Activated naive CD4-positive, alpha-beta T cell (primary cell): ENCODE measurements at places on chromosomes 3 and 15.

DNA sequence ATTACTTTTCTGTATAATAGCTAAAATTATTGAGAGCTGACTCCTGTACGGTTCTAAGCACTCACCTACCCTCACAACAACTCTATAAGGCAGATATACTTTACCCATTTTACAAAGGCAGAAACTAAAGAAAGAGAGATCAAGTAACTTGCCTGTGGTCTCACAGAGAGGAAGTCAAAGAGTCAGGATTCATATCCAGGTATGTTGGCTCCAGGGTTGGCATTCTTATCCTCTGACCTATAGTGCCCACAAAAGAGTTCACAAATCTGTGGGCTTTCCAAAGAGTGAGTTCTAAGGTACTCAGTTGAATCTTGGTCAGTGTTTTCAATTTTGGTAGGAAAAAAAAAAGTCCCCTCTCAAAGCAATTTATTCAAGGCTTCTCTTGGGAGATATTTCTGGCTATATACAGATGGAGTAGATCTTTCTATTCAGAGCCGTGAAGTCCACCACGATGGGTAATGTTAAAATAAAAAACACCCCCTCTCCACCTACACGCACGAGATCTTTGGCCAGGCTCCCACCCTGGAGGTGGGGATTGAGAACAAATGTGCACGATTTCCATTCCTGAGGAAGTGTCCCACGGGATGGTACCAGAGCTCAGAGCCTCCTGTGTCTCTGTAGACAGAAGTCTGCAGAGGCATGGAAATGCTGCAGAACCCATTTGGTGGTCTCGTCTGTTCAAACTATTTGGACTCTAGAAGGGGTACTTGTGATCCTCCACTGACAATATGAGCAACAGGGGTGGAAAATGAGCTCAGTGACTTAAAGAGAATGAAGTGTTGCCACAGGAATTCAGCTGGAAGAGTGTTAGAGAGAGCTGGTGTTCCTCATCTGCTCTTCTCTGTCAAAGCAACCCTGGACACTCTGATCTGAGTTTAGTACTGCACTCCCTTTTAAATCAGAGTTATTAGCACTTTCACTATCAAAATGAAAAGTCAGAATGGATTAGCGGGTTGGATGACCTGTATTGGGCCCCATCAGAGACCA lies 212.1 kb upstream of the EIF1B start:
- DNase-seq = no peak

DNA sequence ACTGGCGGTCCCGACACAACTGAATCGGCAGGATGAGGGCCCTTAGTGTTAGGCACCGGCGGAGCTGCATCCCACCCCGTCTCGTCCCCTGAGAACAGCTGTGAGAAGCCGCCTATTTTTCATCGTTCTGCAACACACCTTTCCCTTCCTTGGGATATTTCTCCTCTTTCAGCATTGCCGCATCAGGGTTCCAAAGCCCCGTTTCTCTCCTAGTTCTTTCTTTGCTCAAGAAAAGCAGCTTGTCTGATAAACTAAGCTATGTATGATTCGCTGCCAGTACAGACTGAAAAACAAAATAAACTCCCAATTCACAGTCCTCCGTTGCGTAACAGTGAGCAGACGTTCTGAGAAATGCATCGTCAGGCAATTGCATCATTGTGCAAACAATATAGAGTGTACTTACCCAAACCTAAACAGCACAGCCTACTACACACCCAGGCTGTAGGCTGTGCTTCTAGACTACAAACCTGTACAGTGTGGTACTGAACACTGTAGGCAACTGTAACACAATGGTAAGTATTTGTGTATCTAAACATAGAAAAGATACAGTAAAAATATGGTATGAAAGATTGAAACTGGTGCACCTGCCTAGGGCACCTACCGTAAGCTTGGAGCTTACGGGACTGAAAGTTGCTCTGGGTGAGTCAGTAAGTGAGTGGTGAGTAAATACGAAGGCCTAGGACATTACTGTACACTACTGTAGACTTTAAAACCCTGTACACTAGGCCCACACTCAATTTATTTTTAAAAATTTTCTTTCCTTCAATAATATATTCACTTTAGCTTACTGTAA lies 8.9 kb upstream of the ADAMTS17 start:
- no peak for DNase-seq

- DNase-seq = no peak
These were observed 2.0 kb upstream of the BAHD1 start for GRCh38 chr15:40438712-40439111.

DNA sequence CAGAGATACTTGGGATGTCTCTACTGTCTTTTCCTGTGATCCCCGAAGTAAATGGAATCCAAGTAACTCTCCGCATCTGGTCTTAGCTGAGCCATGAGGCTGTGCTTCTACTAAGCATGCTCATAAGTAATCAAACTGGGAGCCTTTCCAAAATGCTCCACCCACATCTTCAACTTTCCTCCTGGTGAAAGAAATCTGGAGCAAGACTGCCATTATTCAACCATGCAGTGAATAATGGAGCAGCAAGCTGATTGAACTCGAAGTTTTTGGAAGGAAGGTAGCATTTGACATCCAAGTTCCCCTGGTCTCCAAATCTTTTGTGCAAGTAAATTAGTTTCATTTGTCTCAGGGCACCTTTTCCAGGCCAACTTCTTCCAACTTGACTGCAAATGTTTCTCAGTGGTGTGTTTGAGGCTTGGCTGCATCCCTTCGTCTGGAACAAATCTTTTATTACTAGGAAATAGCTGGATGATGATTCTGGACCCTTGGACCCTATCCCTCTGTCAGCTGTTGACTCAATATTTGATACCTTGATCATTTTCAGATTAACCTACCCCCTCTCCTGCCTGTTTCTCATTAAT lies 19.4 kb downstream of the GXYLT2 start:
- DNase-seq = no peak

DNA sequence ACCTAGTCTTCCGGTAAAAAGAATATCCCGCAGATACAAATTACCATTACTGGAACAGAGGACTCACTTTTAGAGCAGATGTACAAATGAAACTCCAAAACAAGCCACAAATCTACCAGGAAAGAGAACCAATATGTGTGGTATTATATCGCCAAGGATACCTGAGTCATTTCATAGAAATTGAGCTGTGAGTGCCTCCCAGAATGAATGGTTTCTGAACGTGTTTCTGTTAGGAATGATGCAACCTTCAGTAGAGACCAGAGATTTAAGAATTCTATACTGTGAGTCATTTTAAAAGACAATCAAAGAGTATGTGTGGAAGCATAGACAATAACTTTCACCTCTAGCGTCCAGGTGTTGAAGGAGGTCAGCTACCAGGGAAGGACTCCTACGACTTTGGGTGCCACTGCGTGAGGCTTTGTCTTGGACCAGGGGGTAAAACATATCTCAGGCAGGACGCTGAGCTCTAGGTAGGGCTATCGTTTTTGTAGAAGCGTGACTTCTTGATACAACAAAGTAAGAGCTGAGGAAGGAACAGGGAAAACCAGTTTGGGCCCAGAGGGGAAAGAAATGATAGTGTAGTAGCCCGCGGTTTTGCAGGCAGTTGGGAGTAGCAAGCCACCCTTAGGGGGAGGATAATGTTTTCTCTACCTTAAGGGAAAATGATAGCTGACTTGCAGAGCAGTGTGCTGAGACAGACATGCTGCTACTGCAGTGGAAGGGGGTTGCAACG lies 210.4 kb downstream of the TP63 start:
- DNase-seq = no peak

- DNase-seq = peak; percentile 27
These were observed at the start of gene TMOD2 for GRCh38 chr15:51750792-51751696. TSS of gene TMOD2 (plus strand) at chr15:51751597. CDS start at chr15:51766442, 14,845 bp downstream.

DNA sequence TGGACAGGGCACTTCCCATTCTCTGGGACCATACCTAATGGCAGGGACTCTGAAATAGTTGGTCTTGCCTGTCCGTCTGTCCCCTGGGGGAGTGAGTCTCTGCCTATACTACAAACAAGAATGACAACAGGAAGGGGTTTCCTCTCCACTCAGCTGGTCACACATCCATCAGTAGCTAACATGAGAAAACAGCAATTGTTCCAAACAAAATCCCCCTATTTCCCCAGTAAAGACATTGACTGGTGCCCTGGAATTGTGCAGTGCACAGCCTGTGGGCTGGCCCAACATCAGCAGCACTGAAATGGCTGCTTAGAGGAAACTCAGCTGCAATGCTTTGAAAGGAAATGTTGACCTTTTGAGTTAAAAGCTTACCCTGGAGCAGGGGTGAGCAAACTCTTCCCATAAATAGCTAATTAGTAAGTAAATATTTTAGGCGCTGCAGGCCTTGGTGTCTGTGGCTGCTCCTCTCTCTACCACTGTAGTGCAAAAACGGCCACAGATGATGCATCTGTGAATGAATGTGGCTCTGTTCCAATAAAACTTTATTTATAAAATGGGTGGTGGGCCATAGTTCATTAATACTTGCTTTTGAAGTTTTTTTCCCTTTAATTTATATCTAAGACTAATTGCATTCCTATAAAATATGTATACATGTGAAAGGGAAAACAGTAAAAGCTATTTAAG lies 174.3 kb downstream of the KLF13 start:
- DNase-seq = no peak

- no peak for DNase-seq
These were observed 46.7 kb upstream of the CCDC50 start for GRCh38 chr3:191282251-191283185.

DNA sequence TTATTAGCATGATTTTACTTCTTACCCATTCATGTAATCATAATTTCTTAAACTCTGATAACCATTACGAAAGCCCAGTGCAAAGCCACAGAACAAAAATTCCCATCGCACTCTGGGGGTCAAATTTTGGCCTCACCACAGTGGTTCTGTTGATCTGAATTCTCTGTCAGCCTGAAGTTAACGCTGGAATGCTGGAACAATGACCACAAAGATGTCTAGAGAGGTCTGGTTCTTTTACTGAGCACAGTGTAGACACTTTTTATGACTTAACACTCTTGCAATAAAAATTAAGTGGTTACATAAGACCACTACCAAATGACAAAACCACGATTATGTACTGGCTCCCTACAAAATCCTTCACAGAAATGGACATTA lies 94.7 kb downstream of the PDZRN3 start:
- DNase-seq = no peak

GRCh38 chr3:106628407-106628806 lies 748.8 kb upstream of the CCDC54 start:
- no peak for DNase-seq

DNA sequence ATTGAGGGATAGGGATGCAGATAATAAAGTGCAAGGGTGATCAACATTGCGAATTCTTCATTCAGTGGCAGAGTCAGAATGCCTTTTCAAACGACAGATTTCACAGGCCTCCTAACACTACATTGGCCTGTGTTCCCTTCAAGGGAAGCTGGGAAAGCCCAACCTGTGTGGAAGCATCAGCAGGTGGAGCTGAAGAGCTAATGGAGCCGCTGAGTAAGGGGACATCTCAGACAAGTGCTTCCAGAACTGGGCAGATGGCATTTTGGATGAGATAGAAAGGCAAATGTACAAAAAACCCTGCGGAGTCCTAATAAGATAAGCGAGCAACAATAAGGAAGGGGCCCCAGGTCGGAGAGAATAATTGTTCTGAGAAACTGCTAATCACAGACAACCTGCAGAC lies 8.5 kb upstream of the SLC24A5 start:
- DNase-seq = no peak

GRCh38 chr15:77305953-77306352 lies 114.0 kb downstream of the PEAK1 start:
- no peak for DNase-seq

DNA sequence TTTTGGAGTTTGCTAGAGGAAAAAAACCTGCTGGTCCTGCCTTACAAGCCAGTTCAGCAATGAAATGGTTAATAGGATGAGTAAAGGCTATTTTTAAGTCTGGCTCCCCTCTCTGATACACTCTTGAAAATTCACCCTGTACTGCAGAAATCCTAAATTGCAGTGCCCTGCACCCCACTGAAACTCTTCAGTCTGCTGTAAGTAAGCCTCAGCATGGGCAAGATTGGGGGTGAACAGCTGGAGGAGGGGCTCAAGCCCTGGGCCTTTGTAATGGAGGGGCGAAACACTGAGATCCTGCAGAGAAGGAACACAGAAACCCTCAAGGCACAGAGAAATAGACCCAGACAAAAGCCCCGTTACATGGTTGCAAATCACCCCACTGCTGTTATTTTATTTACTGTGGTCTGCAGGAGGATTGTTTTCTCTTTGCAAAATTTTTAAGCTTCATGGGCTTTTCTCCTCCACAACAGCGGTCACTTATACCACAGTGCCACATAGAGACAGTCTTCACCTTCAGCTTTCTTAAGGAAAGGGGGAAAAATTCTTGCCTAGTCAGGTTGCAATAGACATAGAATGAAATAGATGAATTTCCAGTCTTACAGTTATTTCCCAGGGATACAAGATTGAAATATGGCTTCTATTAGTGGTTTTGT lies 45.0 kb downstream of the SOX2 start:
- no peak for DNase-seq

DNA sequence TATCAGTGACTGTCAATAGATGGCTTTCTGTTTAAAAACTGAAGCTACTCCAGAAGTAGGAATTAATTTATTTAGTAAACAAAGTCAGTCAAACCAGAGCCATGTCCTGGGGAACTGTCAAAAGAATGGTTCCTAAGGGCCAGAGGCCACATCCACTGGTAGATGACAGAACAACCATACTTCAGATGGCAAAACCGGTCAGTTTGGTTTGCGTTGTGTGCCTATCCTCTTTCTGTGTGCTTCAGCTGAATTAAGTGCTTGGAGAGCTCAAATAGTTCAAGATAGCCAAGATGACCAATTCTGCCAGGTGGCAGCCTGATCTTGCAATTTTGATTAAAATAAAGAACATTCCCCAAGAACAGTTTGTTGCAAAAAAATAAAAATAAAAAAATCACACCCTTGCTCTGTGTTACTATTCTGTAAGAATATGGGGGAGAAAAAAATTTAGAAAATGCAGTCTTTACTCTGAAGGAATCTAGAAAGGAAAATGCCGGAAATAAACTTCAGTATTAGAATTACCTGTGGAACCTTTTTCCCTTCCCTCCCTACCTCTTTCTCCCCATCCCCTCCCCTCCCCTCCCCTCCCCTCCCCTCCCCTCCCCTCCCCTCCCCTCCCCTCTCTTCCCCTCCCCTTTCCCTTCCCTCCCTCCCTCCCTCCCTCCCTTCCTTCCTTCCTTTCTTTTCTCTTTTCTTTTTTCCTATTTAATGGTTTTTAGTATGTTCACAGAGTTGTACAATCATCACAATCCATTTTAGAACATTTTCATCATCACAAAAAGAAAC lies 2.5 kb downstream of the MAP3K13 start:
- DNase-seq = no peak

GRCh38 chr3:22685597-22685996 lies 517.5 kb upstream of the UBE2E2 start:
- DNase-seq = no peak

DNA sequence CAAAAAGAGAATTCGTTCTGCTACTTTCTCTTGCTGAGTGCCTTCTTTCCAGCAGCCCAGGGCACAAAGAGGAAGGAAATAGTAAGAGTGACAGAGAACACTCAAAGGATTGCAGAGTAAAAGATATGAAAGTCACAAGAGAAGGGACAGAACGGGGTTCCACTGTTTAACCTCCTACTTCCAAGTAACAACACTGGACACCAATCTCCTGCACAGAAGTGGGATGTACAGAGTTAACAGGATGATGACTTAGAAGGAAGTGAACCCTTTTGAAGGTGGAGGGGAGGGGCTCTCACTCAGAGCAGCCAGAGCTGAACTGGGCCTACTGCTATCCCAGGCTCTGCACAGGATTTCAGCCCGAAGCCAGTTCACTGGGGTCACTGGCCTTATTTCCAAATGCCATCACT lies 130.1 kb upstream of the PRICKLE2 start:
- no peak for DNase-seq

- DNase-seq = no peak
These were observed 69.1 kb downstream of the TTC23 start for GRCh38 chr15:99180086-99180963.

- DNase-seq = no peak
These were observed 63.3 kb upstream of the TPM1 start for GRCh38 chr15:62979252-62979651.

GRCh38 chr3:13224967-13225366 lies 151.7 kb upstream of the IQSEC1 start:
- DNase-seq = no peak
